CMK (cell line): ENCODE measurements at places on chromosomes 11 and 22.
A peak's percentile ranks its signal among the peaks of the same experiment; 100 is the strongest.

- no peak for DNase-seq
Observed at GRCh38 chr11:121482231-121483129, 29.7 kb upstream of the SORL1-AS1 start.

DNA sequence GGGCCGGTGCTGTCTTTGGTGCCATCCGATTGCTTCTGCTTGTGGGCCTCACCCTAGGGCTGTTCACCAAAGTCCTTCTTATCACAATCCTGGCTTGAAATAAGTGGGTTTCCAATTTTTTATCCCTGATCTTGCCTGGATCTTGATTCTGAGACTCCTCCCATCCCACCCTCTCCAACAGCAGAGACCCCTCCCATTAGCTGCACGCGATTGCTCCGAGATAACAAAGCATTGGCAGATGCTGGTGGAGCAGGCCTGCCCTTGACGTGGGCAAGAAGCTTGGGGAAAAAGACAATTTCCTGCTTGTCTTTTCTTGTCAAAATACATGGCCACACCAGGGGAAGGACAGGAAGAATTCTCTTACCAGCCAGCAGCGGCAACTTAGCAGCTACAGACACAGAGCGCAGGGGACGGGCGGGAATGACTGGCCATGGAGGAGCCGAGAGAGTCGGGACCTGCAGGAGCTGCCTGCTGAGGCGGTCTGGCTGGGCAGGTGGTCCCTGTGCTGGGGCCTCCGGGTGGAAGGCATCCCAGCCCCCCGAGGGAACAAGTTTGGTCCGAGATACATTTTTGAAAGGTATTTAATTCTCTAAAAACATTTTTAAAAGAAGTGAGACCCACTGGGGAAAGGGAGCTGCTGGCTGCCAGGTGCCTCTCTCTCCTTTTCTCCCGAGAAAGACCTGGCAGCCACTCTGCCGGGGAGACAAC lies 9.7 kb upstream of the BID start:
- no peak for DNase-seq

DNA sequence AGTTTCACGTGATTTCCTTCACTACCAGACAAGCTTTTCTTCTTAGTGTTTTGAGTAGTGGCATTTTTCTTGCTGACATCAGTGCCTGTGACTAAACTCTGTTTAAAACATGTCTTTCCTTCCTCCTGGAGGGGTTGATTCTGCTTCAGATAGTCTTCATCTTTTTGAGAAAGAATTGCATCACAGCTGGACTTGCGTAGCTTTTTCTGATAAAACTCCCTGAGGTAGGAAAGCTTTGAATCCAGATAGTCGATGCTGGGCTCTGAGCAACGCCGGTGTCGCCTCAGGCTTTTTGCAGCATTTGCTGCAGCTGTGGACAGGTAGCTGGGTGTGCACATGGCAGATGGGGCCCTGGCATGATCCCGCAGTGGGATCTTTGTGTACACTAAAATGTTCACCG lies 131.7 kb downstream of the ARHGAP20 start:
- no peak for DNase-seq

GRCh38 chr11:35215945-35216344 lies 77.0 kb downstream of the CD44 start:
- DNase-seq = no peak

DNA sequence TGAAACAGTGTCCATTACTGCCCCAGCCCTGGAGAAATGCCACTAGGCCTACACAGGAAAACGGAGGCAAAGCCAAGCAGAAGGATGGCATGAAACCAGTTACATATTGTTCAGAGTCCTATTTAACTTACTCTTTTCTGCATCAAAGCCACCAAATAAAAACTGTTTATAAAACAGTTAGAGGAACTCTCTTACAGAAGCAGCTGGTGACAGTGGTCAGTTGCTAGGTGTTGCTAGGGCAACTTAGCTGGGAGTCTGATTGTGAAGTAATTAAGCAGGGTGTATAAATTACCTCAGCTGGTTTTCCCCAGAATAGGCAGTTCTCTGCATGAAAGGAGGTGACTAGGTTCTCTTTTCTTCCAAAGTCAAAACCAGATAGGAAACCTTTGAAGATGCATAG lies 115.6 kb upstream of the ZBED5 start:
- DNase-seq = no peak

- no peak for DNase-seq
Observed at GRCh38 chr11:116603728-116604323, 169.0 kb downstream of the BUD13 start.

GRCh38 chr11:97157221-97157740 lies 767.5 kb downstream of the JRKL start:
- DNase-seq = no peak

- no peak for DNase-seq
Observed at GRCh38 chr11:104582431-104582830, 315.8 kb downstream of the CASP12 start.

DNA sequence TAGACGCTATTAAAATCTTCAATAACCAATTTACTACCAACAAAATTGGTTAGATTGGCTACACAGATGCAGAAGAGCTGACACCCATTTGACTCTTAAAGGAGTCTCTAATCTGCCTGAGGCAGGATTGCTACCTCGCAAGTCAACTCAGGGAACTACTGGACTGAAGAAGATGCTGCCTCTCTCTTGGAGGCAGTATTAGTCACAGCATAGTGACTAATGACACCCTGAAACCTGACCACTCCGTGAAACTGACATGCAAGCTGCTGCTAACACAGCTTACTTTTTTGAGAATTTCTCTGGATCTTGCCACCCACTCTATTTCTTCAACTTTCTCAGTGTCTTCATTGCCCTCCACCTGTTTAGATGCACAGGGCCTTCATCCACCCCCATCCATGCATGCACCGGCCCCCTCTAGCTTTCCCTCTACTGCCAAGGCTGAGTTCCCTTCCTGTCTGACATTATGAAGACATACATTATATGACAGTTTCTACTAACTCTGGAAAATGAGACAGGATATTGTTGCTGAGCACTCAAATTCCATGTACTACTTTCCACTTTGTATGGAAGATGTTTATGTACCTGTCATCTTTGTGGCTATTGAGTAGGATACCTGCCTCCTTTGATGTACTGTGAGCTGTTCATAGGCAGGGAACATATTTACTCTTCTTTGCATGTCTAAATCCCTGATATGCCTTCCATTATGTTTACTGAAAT lies 183.2 kb downstream of the MSANTD4 start:
- no peak for DNase-seq

DNA sequence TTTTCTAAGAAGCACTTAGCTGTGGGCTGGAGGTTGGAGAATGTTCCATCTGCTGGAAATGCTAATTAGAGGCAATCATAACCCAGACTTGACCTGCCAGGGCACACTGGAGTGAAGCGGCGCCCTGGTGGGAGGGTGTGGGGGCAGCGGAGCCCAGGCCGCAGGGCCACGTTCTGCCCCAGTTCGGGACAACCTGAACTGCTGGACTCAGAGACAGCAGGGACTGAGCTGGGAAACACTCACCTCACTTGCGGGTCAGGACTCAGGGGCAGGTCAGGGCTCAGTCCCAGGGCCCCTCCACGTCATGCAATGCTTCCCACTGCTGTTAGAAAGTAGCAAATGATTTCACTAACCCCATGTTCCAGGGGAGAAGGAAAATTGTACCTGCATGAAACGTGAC lies 316.4 kb downstream of the NTM start:
- DNase-seq = no peak

- DNase-seq = no peak
Observed at GRCh38 chr11:8047382-8047781, 33.6 kb upstream of the TUB start.

GRCh38 chr11:24253237-24253760 lies 243.6 kb upstream of the LUZP2 start:
- DNase-seq = no peak

- DNase-seq = no peak
Observed at GRCh38 chr11:123384116-123384515, 46.0 kb upstream of the GRAMD1B start.

DNA sequence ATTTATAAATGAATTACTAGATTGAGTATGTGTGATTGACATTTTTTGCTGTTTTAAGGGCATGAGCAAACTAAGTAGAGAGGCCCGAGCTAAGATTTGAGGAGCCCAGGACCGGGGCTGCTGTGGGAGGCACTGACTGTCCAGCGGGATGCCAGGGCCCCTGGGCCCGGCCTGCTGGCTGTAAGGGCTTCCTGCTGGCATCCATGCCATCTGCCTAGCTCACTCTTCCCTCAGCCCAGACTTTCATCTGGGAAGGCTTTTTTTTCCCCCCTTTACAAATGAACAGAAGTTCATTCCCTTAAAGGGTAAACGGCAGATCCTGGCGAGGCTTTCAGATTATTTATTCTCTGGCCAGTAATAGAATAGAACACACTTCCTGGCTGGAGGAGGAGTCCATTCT lies 16.0 kb upstream of the TP53I11 start:
- no peak for DNase-seq

- no peak for DNase-seq
Observed at GRCh38 chr22:22704156-22704946, 59.9 kb downstream of the GGTLC2 start.

DNA sequence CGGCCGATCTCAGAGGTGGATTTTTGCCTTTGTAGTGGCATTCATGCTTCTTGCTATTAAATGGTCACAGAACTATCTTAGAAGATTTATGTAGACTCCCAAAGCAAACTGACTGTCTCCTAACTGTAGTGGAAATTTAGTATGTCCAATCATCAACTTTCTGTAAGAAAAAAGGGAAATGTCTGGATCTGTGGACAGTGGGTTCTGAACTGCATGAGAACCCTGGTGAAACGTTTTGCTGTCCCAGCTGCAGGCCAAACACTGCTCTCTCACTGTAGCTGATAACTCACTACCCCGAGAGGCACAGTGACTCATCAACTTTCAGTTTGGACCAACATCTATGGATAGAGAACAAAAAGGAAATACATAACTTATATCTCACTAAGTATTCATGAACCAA lies 387.1 kb downstream of the SOX6 start:
- DNase-seq = peak; percentile 8

DNA sequence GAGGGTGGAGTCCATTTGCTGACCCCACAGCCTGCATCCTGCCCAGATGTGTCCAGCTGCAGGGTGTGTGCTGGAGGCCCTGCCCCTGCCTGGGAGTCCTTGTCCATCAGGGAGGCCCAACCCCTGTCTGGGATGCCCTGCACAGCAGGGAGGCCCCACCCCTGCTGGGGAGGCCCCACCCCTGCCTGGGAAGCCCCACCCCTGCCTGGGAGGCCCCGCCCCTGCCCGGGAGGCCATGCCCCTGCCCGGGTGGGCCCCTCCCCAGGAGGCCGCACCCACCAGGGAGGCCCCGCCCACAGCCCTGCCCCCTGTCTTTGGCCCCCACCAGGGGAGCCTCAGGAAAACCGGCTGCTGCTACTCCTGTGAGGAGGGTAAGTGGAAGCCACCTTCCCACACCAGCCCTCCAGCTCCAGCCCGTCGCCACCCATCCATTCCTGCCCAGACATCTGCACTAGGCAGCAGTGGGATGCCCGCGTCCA lies 37.2 kb downstream of the MUC5B start:
- no peak for DNase-seq

DNA sequence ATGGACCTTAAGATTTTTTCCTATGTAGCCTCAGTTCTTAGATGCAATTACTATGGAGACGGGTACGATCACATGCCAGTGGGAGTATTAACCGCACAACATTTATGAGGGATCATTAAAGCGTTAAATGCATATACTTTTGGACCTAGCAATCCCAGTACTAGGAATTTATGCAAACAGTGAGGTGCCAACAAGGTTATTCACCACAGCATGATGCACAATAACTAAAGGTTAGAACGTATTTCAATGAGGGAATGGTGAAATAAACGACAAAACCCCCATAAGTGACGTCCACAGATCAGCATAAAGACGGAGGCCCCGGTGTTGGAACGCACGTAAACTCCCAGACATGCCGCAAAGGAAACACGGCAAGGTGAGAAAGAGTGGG lies 539 bp downstream of the SIRT3 start:
- DNase-seq = no peak

- DNase-seq = no peak
Observed at GRCh38 chr22:28148816-28149465, 229.9 kb upstream of the PITPNB start.

DNA sequence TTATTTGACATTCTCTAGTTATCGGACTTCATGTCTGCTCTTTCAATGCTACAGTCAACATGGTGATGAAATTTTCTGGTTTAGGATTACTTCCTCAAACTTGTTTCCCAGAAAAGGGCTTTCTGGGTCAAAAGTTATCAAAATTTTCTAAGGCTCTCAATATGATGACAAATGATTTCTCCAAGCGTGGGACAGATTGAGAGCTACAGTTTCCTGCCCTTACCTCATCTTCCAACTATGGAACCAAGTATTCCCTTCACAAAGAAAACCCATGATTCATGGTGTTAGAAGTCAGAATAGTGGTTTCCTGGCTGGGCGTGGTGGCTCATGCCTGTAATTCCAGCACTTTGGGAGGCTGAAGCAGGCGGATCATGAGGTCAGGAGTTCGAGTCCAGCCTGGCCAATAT lies 17.8 kb downstream of the MYO18B start:
- no peak for DNase-seq

DNA sequence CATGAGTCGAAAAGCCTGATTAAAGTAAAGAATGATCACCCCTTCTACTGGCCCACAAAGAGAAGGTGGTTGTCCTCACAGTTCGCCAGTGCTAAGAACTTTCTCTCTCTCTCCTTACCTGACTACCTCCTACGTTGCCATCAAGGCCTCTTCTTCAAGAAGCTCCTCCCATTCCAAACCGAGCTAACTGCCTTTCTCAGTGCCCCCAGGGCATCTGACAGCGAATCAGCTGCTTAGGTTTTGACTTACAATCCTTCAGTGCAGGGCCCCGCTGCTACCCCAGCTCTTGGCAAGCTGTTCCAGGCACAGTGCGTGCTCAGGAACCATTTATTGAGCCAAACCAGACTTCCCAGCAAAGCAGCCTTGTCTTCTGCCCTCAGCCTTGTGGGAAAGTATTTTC lies 5.8 kb downstream of the VSTM5 start:
- DNase-seq = no peak

- DNase-seq = peak; percentile 85
Observed at GRCh38 chr11:128713595-128713994, 19.7 kb downstream of the FLI1 start.

DNA sequence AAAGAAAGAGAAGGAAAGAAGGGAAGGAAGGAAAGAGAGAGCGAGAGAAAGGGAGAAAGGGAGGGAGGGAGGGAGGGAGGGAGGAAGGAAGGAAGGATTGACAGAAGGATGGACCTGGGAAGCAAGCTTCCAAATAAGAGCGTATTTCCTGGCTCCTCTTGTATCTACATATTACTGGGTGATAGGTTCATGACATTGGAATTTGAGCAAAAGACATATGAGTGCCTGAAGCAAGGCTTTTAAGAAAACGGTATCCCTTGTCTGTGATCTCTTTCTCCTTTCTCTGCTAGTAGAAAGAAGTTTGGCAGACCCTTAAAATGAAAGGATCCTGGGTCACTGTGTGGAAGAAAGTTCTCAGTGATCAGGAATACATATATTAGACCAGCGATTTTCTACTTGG lies 932.2 kb upstream of the CCDC90B start:
- DNase-seq = no peak

DNA sequence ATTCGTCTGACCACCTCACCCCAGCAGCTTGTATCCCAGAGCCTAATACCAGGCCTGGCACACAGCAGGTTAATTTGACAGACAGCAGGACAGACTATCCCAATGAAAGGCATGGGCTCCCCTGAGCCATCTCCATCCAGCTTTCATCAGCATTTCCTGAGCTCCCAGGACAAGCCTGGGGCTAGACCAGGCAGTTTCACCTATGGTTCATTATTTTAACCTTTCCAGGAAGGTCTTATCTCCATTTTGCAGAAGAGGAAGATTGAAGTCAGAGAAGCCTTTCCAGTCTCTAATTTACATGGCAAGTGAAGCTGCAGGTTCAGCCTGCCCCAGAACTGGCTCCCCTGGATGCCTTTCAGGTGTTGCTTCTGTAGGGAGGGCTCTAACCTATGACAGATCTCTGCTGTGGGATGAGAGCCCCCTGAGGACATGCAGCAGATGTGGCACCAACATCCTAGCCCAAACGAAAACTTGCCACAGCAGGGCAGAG lies 17.0 kb downstream of the ARRB1 start:
- no peak for DNase-seq
